ENCODE measurements at places on chromosomes 5 and 9.

GRCh38 chr5:171681677-171682076 is 103.9 kb upstream of the SMIM23 start:
- DNase-seq, result no peak

- DNase-seq, result no peak
Measured at GRCh38 chr5:86465052-86465838, 152.5 kb upstream of the COX7C start.

DNA sequence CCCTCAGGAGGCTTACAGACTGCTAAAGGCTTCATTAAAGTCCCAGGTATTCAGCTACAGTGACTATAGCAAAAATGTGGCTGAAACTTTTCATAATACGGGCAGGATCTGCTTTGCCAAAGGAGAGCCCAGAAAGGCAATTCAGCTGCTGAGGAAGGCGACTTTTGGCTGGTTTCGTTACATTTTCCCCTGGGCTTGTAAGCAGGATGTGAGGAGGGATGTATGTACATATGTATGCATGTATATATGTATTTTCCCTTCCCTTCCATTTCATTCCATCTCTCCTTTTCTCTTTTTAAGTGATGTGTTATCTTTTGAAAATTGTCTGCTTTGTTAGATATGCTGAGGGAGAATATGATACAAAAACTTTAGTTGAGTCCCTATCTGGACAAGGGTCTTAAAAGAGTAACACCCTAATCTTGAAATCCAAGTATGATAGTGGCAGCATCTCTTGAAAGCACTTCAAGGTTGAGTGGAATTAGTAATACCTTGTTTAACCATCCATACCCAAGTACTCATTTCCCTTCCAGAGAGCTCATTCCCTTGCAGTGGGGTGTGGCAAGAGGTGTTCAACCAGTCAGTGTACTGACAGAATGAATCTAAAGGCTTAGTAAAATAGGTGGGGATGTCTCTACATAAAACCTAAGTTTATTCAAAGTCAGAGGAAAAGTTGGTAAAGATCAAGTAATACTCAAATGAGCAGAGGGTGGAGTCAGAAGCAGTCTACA is 28.7 kb downstream of the RAD1 start:
- DNase-seq, result no peak

DNA sequence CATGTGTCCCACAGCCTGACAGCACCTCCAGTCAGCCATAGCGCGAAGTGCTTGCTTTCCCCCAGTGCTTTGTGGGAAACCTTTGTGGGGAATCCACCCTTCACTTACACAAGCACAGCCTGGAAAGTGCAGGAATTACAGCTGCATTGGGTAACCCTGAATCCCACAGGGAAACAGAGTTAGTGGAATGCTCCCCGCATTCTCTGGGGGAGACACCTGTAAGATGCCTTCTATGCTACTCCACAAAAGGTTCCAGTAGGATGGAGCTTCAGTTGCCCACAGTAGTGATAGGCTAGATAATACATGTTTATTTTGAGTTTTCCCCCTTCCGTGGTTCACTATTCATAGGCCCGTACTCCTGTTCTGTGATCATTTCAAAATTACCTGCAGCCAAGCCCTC is 60.3 kb downstream of the TLE4 start:
- no peak for DNase-seq

DNA sequence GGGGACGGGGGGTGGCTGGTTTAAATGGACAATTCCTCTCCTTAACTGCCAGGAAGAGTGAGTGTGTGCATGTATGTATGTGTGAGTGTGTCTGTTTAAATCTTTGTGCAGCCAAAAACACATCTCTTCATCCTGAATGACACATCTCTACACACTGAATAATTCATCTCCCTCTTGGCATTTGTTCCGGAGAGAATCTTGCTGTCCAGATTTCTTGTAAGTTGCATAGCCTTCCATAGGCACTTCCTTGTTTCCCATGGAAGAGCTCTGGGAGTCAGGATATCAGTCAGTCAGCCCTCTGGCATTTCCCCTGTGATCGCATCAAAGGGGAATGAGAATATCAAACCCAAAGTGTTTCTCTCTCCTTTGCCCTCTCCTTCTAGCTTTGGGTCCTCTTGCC is 74.7 kb downstream of the WWC1 start:
- DNase-seq, result no peak

GRCh38 chr5:94072116-94072515 is 330.7 kb upstream of the POU5F2 start:
- no peak for DNase-seq

GRCh38 chr9:89699646-89700045 is 94.8 kb downstream of the GADD45G start:
- DNase-seq, result no peak

DNA sequence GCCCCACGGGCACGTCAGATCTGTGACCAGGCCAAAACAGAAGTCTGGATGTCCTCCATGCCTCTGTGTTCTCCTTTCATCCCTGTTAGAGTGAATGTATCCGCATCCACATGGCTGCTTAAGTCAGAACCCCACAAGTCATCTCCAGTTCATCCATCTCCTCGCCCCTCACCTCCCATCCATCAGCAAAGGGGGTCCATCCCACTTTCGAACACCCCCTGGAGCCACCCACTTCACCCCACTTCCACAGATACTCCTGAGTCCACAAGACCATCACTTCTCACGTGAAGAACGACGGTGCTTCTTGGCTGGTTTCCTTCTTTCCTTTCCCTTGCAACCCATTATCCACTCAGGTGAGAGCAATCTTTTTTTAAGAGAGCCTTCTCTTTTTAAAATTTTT is 3.5 kb upstream of the SPOCK1 start:
- DNase-seq, result no peak

DNA sequence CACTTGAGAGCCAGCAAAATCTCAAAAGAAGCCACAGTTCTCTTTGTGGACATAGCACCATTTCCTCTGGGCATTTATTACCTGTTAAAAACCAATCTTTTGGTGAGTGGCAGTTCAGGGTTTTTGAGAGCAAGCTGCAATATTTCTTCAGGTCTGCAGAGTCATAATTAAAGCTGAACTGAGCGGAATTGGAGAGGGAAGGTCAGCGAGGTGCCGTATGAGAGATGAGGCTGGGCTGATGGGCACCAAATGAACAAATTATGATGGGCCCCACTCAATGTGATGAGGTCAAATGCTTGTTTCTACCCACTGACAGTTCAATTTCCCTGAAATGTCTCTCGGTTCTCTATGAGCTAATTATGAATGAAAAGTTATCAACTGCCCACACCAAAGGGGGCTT is 231.9 kb downstream of the AP3B1 start:
- DNase-seq, result no peak

- no peak for DNase-seq
Measured at GRCh38 chr5:139745132-139745799, 50.3 kb upstream of the PSD2 start.

GRCh38 chr5:160462167-160462566 is 40.5 kb downstream of the PTTG1 start:
- DNase-seq, result no peak

GRCh38 chr5:30413540-30413939 is 779.9 kb upstream of the CDH6 start:
- no peak for DNase-seq

DNA sequence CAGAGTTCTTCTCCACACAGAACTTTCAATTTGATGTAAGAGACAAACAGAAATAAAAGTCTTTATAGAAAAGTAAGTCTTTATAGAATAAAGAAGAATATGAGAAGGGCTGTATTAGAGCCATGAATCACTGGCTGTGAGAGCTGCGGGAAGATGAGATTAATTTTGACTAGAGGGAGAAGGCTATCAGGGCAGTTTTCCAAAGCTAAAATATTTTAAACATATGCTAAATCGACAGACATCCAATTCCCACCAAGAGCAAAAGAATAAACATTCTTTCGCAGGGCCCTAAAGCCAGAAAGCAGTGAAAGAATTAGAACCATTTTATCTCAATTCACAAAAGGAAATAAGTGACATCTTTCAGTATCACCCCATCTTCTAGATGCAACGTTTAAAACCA is 208.3 kb upstream of the MAP3K1 start:
- DNase-seq, result no peak

DNA sequence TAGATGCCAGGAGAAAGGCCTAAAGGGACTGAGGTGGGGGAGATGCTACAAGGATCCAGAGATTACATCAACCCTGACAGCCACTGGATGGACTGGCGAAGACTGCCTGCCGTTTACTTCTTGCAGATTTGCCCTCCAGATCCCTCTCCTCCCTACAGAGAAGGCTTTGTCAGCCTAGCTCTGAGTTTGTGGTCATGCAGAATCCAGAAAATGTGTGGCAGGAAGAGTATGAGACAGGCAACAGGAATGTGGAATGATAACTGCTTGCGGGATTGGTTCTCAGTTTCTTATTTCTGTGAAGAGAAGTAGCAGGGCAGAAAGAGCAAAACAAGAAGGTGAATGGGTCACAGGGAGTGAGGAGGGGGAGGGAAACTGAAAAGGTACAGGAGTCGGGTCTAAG is 129.6 kb downstream of the TLE1 start:
- no peak for DNase-seq

- no peak for DNase-seq
Measured at GRCh38 chr5:129459450-129459776, 685 bp upstream of the ADAMTS19 start.

DNA sequence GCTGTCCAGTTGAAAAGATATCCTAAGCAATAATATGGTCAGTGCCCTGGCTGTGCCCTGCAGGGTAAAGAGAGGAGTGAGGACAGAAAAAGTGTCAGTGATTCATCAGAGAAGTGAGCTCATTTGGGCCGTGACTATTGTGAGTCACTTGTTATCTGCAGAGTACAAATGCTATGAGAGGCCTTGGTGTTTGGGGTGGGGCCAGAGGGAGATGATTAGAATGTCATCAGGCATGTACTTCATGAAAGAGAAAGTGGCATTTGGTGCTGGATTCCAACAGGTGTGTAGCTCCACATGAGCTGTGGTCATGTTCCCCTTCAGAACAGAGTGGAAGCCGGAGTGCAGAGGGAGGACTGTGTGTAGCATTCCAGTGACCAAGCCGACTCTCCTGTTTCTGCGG is 174.1 kb downstream of the KDM4C start:
- DNase-seq, result no peak

- no peak for DNase-seq
Measured at GRCh38 chr9:37148181-37148580, 27.8 kb downstream of the ZCCHC7 start.

GRCh38 chr5:143352691-143353090 is 50.8 kb downstream of the NR3C1 start:
- DNase-seq, result no peak

DNA sequence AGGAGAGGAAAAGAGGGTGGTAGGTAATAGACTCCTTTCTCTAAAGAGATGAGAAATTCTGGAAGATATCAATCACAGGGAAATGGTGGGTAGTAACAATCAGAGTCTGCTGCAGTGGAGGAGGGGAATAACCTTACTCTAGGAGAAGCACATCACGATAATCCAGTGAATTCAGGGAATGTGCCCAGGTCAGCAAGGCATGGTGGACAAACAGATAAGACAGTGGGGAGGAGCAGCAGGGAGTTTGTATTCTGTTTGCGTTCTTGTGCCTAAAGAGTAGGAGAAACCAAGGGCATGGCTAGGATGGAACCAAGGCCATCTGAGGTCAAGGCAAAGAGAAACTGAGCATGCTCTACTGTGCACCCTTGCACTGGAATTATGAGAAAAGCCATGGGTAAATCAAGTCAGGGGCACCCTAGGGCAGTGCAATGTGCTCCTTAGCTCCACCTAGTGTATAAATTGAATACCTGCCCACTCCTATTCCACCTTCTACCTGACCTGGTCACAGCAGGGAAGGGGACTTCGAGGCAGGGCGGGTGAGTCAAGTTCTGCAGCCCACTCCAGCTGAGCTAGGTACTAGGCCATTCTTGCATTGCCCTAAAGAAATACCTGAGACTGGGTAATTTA is 31.6 kb downstream of the RETREG1 start:
- no peak for DNase-seq

DNA sequence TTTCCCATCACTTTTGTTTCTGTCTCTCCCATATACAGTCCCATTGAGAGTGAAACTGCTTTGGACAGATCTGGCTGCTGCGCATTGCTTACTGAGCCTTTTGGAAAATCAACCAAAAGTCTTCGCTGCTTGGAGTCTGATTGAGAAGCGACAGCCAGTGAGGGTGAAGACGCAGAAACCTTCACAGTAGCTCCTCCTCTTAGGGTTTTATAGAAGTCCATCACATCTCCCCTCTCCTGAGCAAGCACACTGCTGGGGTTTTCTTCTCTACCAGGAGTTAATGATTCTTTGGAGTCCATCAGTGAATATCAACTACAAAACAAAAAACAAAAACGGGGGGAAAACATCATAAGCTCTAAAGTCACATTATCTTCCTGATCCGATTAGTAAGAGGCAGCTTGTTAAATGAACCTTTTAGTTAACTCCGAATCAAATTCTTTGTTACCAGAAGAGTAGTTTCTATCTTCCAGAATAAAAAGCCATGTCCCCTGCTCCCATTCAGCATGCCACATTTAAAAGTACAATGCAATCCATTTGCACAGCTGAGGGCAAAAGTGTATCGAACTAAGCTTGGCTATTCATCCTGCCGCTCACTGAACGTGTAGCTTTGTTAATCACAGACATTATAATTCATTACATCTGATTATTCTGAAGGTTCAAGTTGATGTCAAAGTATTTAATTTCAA is 2.8 kb downstream of the NR3C1 start:
- no peak for DNase-seq

All from NCI-H2081 treated with DMSO at 0.1 percent for 48 hours (cell line).